ENCODE measurements at places on chromosomes 4 and X.

GRCh38 chrX:30654989-30655607, 1.9 kb downstream of the GK start:
- no peak for DNase-seq
- H3K36me3 ChIP-seq: no peaks in the 10 kb centered on the region
- no peak overlapping the region for H3K27ac ChIP-seq
- no peaks in the 10 kb centered on the region for H3K4me1 ChIP-seq
- H3K4me3 ChIP-seq: peak overlapping the region; percentile 65

GRCh38 chr4:145954924-145955339, 16.3 kb upstream of the ZNF827 start:
- no peaks in the 10 kb centered on the region for H3K27me3 ChIP-seq
- no peak for DNase-seq
- no peak overlapping the region for H3K4me3 ChIP-seq
- H3K27ac ChIP-seq: no peak overlapping the region
- no peaks in the 10 kb centered on the region for H3K4me1 ChIP-seq

DNA sequence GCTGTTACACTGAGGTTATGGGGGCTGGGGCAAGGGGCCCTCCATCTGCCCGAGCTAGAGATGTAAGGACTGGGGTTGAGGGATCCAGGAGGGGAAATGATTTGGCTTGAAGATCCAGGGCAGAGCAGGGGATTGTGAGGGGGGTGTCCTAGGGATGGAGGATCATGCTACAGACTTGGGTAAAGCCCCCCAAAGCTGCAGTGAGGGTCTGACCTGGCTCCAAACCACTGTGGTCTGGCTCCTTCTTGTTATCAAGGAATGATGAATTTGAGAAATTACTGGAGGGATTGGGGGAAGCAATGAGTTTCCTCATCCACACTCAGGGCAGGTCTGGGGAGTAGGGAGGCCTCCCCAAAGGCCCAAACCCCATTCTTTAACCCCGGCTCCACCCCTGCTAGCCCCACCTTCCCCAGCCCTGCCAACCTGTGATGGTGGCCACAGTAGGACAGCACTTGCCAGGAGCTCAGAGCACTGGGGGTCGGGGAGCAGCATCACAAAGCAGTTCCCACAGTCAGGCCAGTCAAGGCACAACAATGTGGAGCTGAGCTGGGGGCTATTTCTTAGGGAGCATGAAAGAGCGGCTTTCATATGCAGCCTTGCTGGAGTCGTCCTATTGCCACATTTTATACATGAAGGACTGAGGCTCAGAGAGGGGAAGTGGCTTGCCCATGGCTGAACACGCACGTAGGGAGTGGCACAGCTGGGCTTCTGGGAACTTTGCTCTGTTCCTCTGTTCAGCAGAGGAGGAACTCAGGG, 165.5 kb downstream of the EFNB1 start:
- DNase-seq: no peak
- H3K4me3 ChIP-seq: no peak overlapping the region
- no peaks in the 10 kb centered on the region for H3K27me3 ChIP-seq

DNA sequence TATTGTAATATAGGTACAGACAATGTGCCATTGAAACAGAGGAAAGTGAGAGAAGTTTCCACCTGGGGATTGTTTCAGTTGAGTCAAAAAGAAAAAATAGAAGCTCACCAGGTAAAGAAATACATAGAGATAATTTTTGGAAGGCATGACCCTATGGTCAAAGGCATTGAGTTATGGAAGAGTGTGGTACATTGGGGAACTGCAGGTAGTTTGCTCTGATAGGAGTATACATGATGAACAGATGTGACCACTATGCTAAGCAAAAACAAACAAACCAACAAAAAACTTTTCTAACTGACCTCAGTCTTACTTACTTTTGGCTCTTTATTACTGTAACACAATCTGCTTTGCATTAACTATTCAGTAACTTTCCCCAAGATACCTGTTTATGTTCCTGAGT, 85.9 kb downstream of the UGT8 start:
- H3K27ac ChIP-seq: no peak overlapping the region
- no peak overlapping the region for H3K4me3 ChIP-seq
- no peaks in the 10 kb centered on the region for H3K36me3 ChIP-seq
- no peak for DNase-seq
- H3K4me1 ChIP-seq: no peaks in the 10 kb centered on the region
- no peaks in the 10 kb centered on the region for H3K27me3 ChIP-seq

DNA sequence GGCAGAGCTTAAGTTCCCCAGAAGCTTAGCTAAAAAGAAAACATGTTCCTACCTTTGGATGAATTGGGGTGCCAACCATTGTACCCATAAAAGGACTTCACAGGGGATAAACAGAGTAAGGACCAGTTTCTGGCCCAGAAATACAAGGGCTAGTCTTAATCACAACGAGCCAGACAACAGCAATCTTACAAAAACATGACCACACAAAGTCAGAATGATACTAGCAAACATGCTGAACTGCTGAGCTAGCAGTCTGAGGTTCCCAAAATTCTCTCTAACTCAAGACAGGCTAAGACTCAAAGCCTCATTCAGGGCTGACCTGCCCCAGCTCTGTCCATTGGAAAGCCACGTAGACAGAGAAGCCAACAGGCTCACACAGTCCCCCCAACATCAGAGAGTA, 40.3 kb downstream of the ATP11C start:
- no peak overlapping the region for H3K27ac ChIP-seq
- H3K36me3 ChIP-seq: no peaks in the 10 kb centered on the region
- no peak for DNase-seq
- no peaks in the 10 kb centered on the region for H3K27me3 ChIP-seq
- no peak overlapping the region for H3K4me3 ChIP-seq

GRCh38 chr4:123325241-123325681, 71.3 kb upstream of the SPRY1 start:
- no peak for DNase-seq
- H3K4me3 ChIP-seq: no peak overlapping the region
- H3K4me1 ChIP-seq: no peaks in the 10 kb centered on the region
- H3K27me3 ChIP-seq: no peaks in the 10 kb centered on the region
- no peak overlapping the region for H3K27ac ChIP-seq
- no peaks in the 10 kb centered on the region for H3K36me3 ChIP-seq

GRCh38 chr4:2101346-2102044, 42.4 kb downstream of the NAT8L start:
- H3K4me1 ChIP-seq: no peaks in the 10 kb centered on the region
- H3K27ac ChIP-seq: no peak overlapping the region
- H3K4me3 ChIP-seq: no peak overlapping the region
- no peaks in the 10 kb centered on the region for H3K36me3 ChIP-seq
- no peak for DNase-seq

DNA sequence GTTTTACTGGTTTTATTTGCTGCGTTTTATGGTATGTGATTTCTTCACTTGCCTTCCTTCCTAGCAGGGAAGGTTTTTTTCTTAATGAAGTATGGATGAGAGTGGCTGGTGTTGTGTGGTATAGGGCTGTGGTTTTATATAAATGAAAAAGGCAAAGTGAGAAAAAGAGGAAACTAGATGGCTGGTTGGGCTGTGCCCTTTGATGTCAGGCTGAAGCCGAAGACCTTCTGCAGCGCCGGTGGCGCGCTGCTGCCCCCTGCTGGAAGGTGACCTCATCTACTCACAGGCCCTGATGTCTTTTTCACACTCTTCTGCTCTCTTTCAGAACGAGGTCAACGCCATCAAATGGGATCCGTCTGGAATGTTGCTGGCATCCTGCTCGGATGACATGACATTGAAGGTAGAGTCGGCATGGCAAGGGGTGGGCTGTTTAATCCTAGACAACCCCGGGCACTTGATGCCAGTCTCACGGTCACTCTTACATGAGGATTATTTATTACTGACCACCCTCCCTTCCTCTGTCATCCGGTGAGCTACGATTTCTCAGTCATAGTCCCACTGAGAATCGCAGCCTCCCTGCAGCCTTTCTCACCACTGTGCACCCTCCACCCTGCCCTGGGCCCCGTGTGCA, 56.6 kb downstream of the GPR143 start:
- H3K27me3 ChIP-seq: no peaks in the 10 kb centered on the region
- DNase-seq: peak; percentile 83
- H3K36me3 ChIP-seq: peaks cover 9% of the 10 kb centered on the region
- H3K4me3 ChIP-seq: no peak overlapping the region
- H3K27ac ChIP-seq: no peak overlapping the region

- H3K4me3 ChIP-seq: no peak overlapping the region
- H3K27ac ChIP-seq: no peak overlapping the region
- no peak for DNase-seq
These were observed 174.5 kb upstream of the MAOA start for GRCh38 chrX:43481576-43481975.

DNA sequence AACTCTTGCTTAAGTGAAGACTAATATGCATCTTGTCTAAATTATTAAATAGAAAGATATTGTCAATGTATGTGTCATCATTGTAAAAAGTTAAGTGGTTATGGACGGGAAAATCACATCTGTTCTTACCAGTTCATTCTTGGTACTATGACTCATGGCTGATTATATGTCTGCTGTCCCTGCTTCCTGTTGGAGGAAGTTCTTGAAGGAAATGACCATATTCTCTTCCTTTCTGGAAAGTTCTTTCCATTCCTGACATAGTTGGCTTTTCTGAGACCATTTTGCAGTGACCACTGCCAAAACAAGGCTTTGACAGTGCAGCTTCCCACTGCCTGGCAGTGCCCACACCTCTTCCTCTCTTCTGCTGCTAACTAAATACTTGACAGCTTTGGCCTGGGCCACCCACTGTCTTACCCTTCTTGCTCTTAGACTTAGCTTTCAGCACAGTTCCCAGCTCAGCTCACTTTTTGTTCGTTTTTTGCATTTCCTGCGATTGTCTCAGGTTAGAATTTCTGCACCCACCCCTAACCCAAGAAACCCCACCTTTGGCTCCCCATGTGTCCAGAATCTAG, 13.2 kb upstream of the CLDN24 start:
- peak; percentile 30 for DNase-seq
- no peaks in the 10 kb centered on the region for H3K27me3 ChIP-seq
- no peaks in the 10 kb centered on the region for H3K36me3 ChIP-seq
- H3K27ac ChIP-seq: no peak overlapping the region
- no peak overlapping the region for H3K4me3 ChIP-seq

DNA sequence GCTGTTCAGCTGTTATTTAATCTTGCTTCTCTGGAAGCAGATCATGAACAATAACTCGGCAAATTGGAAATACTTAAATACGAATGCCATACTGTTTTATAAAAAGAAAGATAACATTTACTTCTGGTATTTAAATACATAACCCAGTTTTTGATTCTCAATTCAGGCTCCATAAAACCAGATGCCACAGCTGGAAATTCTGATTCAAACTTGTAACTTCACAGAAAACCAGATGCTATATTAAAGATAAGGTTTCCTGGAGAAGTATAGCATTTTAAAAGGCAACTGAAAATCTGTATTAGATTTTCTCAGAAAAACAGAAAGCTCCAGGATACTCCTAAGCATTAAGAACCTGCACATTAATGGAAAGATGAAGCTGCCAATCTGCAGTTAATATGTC, 40.2 kb downstream of the STX18 start:
- H3K36me3 ChIP-seq: no peaks in the 10 kb centered on the region
- peaks cover 6% of the 10 kb centered on the region for H3K4me1 ChIP-seq
- no peak overlapping the region for H3K27ac ChIP-seq
- DNase-seq: no peak
- H3K4me3 ChIP-seq: no peak overlapping the region

GRCh38 chr4:137266511-137266910, 265.8 kb downstream of the PCDH18 start:
- H3K27me3 ChIP-seq: no peaks in the 10 kb centered on the region
- H3K4me1 ChIP-seq: no peaks in the 10 kb centered on the region
- H3K27ac ChIP-seq: no peak overlapping the region
- no peaks in the 10 kb centered on the region for H3K36me3 ChIP-seq
- no peak overlapping the region for H3K4me3 ChIP-seq
- DNase-seq: no peak

GRCh38 chr4:3385711-3386420, 55.9 kb upstream of the HGFAC start:
- H3K36me3 ChIP-seq: no peaks in the 10 kb centered on the region
- H3K27ac ChIP-seq: peak overlapping the region; percentile 86

GRCh38 chrX:64842492-64842891, 133.8 kb downstream of the ZC4H2 start:
- no peaks in the 10 kb centered on the region for H3K36me3 ChIP-seq
- H3K4me3 ChIP-seq: no peak overlapping the region
- H3K27ac ChIP-seq: no peak overlapping the region
- no peak for DNase-seq

DNA sequence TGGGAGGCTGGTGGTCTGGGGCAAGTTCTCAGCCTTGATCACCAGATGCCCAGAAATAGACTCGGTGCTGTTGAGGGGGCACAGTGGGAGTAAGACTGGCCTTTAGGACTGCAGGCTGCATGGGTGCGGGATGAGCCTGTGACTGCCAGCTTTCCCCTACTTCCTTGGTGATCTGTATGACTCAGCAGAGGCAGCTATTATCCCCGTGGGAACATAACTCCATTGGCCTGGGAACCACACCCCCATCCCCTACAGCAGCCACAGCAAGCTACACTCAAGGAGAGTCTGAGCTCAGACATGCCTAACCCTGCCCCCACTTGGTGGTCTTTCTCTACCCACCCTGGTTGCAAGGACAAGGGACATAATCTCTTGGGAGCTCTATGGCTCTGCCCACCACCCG, 20.6 kb downstream of the CLIC2 start:
- no peaks in the 10 kb centered on the region for H3K27me3 ChIP-seq
- no peak overlapping the region for H3K27ac ChIP-seq
- no peak overlapping the region for H3K4me3 ChIP-seq

GRCh38 chrX:139801397-139801813, 93.4 kb upstream of the MCF2 start:
- no peak overlapping the region for H3K27ac ChIP-seq
- H3K27me3 ChIP-seq: no peaks in the 10 kb centered on the region
- H3K36me3 ChIP-seq: no peaks in the 10 kb centered on the region
- no peak for DNase-seq

Measured in upper lobe of right lung (tissue), 1 donor.